ENCODE measurements at places on chromosomes 11 and 22.

DNA sequence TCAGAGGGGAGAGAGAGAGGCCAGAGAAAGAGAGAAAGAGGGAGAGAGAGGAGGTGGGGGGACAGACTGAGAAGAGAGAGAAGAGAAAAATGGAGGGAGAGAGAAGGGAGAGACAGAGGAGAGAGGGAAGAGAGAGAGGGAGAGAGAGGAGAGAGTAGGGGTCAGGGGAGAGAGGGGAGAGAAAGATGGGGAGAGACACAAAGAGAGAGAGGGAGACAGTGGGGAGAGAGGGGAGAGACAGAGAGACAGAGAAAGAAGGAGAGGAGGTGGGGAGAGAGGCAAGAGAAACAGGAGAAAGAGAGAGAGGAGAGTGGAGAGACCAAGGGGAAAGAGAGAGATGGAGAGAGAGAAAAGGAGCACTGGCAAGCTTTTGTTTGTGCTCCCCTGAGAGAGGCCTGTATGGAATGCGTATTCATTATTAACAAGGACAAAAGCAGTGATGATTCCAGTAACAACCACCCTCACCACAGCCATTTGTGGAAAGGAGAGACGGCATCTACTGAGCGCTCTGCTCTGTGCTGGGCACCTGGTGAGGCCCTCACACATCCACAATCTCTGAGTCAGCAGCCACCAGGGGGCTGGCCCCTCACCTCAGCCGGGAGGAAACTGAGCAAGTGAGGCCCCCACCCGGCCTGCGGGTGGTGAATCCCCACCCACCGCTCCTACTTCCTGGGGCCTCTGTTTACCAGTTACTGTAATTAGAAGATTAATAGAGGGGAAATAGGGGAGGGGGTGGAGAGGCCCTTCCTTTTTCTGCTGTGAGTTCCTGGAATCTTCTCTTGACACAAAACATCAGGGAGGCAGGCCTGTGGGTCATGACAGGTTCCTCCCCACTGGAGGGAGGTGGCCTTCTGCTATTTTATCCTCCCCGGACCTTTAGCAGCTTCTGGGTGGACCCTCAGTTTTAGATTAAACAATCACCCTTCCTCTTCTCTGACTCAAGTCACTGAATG is 14.6 kb upstream of the MIAT start:
- DNase-seq: no peak

GRCh38 chr11:65262381-65262680 is 569 bp downstream of the POLA2 start:
- DNase-seq: no peak

DNA sequence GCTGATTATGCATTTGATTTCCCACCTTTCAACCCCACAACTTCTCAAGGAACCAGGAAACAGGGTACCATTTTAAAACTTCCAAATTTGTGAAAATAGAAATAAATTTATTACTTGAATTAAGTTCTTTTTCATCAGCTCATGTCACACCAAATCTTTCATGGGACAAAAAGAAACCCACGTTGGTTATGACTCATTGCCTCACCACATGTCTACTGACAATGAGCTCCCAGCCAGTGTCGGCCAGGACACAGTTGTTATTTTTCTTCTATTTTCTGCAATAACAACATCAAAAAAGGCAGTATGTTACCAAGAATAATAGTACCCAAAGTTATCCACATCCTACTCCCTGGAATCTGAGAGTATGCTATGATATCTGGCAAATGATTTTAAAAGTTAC is 17.3 kb downstream of the MS4A6A start:
- no peak for DNase-seq

DNA sequence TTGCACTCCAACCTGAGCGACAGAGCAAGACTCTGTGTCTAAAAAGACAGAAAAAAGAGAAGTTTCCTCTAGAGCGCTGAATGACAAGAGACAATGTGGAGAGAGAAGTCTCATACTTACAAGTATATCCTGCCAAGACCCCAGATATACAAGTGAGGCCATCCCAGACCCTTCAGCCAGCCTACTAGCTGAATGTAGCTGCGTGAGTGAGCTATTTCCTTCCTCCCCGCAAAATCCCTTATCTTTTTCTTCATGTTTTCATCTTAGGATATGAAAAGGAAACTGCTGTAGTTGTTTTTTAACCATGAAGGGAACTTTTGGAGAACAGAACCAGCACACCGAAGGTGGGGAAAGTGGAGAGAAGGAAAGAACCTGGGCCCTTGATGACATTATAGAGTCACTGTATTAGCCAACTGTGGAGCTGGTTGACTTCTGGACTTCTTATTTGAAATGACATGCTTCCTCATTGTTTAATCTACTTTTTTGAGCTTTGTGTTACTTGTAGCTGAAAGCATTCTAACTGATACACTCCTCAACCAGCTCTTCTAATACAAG is 4.4 kb upstream of the DDX17 start:
- no peak for DNase-seq

DNA sequence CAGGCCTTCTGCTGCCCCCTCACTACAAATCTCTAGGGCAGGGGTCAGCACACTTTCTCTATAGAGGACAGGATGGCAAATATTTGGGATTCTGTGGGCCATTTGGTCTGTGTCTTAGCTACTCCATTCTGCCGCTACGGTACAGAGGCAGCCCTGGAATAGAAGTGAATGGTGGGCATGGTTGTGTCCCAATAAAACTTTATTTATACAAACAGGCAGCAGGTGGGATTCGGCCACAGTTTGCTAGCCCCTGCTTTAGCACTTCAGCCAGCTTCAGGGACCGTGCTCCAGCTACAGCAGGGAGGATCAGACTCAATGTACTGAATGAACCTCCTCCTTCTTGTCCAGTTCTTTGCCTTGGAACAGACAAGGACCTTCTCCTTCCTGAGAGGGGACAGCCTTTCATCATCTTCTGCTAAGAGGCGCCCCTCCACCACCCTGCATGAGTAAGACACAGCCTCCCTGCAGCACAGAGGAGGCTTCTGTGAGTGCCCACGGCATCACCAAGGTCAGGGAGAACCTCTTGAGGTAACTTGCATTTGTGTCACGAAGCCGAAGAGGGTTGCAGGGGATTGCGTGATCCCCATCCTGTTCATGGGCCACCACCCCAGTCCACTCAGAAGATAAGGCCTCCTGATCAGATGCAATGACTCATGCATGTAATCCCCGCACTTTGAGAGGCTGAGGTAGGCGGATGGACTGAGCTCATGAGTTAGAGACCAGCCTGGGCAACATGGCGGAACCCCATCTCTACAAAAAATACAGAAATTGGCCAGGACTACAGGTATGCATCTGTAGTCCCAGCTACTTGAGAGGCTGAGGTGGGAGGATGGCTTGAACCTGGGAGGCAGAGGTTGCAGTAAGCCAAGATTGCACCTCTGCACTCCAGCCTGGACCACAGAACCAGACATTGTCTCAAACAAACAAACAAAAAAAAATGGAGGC is 4.6 kb downstream of the C11orf24 start:
- DNase-seq: no peak

- DNase-seq: peak; percentile 20
Observed at GRCh38 chr11:108734956-108735559, 70.2 kb downstream of the DDX10 start.

DNA sequence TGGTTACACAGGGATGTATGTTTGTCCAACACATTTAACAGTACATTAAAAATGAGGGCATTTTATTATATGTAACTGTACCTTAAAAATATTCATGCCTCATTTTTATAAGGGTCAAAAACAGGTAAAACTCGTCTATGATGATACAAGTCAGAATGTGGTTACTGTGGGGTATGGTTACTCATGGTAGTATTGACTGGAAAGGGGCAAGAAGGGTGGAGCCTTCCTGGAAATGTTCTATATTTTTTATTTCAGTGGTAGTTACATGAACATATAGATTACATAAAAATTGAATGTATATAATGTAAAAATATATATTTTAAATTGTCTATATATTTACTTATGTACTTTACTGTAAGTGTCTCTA is 99.8 kb downstream of the STIM1 start:
- no peak for DNase-seq

- DNase-seq: no peak
Observed at GRCh38 chr11:128687321-128687720, 6.6 kb upstream of the FLI1 start.

- DNase-seq: no peak
Observed at GRCh38 chr11:106077609-106078455, at the start of gene AASDHPPT. TSS of gene AASDHPPT (plus strand) at chr11:106077662. CDS start at chr11:106077711, 49 bp downstream.

DNA sequence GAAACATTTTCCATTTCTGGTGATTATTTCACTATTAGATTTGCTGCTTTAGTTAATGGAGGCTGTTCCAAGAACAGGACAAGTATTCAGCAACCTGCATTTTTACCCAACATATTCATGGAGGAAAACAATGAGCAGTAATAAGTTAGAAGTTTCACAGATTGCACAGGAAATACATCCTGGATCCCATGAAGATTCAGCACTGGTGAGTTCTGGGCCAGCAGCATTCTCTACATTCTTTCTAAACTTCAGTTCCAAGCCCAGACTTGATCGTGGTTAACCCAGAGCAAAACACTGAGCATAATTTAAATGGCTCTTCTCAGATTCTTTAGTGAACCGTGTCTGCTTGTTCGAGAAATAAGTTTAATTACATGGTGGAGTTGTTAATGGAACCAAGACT is 3.8 kb downstream of the FJX1 start:
- DNase-seq: no peak

- DNase-seq: no peak
Observed at GRCh38 chr11:94790661-94791180, 22.6 kb downstream of the AMOTL1 start.

GRCh38 chr11:1827931-1828330 is 6.9 kb upstream of the SYT8 start:
- no peak for DNase-seq

DNA sequence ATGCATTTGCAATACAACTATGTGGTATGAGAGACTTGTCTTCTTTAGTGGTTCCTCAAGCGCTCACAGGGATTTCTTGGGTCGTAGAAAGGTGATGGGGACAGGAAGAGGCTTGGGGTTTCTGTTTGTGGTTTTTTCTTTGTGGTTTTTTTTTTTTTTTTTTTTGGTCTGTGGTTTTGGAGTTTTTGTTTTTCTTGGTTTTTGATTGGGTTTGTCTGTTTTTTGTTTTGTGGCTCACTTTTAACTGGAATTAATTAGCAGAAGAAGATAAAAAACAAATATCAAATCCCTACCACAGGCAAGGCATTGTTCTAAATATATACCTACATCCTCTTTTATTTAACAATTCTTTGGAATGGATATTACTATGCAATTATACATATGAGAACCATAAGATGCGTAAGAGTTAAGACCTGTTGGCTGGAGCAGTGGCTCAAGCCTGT is 5.5 kb downstream of the TTC28 start:
- DNase-seq: no peak

GRCh38 chr11:32081129-32081641 is 9.7 kb upstream of the RCN1 start:
- DNase-seq: peak; percentile 96

DNA sequence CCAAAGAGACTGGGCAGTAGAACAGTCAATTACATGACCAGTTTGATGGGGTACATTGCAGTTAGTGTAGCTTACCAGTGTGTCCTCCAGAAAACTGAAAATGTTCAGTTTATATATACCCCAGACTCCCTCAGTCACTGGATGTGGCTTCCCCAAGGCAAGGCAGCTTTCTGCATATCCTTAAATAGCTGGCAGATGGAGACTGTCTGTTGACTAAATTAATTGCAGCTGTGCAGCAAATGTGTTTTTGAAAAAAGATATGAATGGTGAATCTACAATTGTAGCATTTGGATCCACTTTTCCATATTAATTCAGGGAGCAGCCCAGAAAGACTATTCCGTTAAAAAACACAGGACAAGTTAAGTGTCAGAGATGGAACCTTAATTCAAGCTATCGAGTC is 565.1 kb upstream of the CCDC179 start:
- DNase-seq: no peak

- no peak for DNase-seq
Observed at GRCh38 chr11:31802000-31802551, 9.0 kb downstream of the PAX6 start.

- no peak for DNase-seq
Observed at GRCh38 chr11:58509748-58510147, 1.8 kb upstream of the OR5B21 start.

GRCh38 chr11:78607696-78608095 is 33.0 kb upstream of the NARS2 start:
- DNase-seq: peak; percentile 54

GRCh38 chr11:56932572-56933220 is 56.0 kb upstream of the OR5AK2 start:
- DNase-seq: no peak

DNA sequence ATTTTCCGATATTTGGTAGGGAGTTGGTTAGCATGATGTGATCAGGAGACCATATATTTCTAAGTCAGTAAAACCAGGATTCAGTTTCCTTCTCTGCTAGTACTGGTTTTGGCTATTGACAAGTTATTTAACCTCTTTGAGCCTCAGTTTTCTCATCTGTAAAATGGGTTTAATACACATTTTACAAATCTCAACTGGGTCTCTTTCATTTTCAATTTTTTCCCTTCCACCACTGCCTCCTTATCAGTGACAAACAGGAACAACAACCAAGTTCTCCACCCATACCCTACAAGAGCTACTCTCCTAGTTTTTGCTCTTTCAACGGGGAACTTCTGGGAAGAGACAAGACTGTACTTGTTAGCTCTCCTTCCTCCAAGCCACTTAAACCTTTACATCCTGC is 6.2 kb upstream of the APLP2 start:
- no peak for DNase-seq

- DNase-seq: no peak
Observed at GRCh38 chr22:27105142-27106025, 448.0 kb downstream of the MIAT start.

- no peak for DNase-seq
Observed at GRCh38 chr11:59501931-59502330, 1.4 kb upstream of the OR4D11 start.

- no peak for DNase-seq
Observed at GRCh38 chr11:42179216-42179615, 719.8 kb upstream of the LRRC4C start.

DNA sequence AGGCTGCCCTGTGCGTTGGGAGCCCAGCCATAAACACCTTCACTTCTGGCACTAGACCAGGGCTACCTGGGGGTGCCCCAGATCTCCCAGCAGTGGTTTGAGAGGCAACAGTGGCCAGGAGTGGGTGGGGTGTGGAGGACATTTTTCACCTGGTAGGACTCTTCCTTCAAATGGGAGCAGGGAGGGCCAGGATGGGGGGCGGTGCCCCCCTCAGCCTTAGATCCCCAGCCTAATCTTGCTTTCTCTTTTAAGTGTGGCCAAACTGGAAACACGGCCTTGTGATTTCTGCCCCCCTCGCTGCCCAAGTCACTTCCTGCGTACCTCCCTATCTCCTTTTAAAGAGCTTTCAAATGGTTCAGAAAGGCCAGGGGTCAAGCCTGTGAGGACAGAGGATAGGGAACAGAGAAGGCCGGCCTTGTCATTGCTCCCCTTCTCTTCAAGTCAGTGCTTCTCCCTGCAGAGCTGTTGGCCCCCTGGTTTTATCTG is 800 bp downstream of the KCNJ5 start:
- no peak for DNase-seq

DNA sequence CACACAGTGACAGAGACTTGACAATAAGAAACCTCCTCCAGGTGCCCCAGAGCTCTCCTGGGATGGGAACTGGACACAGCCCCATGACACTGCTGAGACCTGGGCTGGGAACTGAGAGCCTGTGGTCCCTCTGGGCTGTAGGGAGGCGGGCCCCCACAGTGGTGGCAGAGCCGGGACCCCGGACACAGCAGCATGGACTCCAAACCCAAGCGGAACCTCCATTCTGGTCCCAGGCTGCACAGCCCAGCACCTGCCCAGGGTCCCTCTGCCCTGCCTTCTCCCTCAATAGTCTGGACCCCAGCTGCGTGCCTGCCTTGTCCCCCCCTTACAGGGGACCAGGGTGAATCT is 8.4 kb upstream of the APOBEC3H start:
- no peak for DNase-seq

- no peak for DNase-seq
Observed at GRCh38 chr11:22780952-22781593, 48.5 kb downstream of the SVIP start.

GRCh38 chr11:4184163-4184916 is 89.7 kb downstream of the RRM1 start:
- DNase-seq: no peak

Measured in NCI-H524 (cell line).